ENCODE measurements at places on chromosomes 3 and 15. TPM values are rescaled to one million over a fixed set of nuclear protein-coding genes. Genes with fewer than 3 reads are reported as not detected.

- no peak overlapping the region for H3K4me3 ChIP-seq
- peaks cover 31% of the 10 kb centered on the region for H3K4me1 ChIP-seq
- H3K36me3 ChIP-seq = no peaks in the 10 kb centered on the region
- no peak overlapping the region for H3K27ac ChIP-seq
These were observed 1.2 kb downstream of the PSTPIP1 start for GRCh38 chr15:76996076-76996525.

- H3K4me1 ChIP-seq = no peaks in the 10 kb centered on the region
- no peak overlapping the region for H3K27ac ChIP-seq
- H3K36me3 ChIP-seq = no peaks in the 10 kb centered on the region
- no peak for DNase-seq
- no peaks in the 10 kb centered on the region for H3K27me3 ChIP-seq
These were observed 13.8 kb downstream of the ATP11B start for GRCh38 chr3:182807061-182807460.

DNA sequence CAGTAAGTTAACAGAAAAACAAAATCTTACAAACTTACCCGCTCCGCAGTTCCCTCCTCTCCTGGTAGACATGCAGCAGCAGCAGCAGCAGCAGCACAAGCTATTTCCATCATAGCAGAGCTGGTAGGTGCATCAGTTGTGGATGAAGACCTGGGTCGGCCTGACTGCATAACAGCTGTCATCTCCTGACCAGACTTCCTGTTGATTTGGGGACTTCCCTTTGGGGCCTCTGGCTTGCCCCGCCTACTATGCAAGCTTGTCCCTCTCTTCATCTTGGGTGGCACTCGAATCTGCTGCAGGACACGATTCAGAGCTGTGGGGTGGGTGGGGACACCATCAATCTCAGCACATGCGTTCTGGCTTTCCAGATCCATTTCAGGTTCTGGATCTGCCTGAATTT lies 65.7 kb downstream of the TMCC1 start:
- no peak overlapping the region for H3K27ac ChIP-seq
- H3K4me3 ChIP-seq = no peak overlapping the region
- peaks cover 3% of the 10 kb centered on the region for H3K4me1 ChIP-seq
- no peaks in the 10 kb centered on the region for H3K36me3 ChIP-seq

GRCh38 chr3:480070-480469 lies 283.5 kb downstream of the CHL1 start:
- H3K27ac ChIP-seq = no peak overlapping the region
- no peaks in the 10 kb centered on the region for H3K36me3 ChIP-seq
- H3K4me1 ChIP-seq = peaks cover 3% of the 10 kb centered on the region
- no peak overlapping the region for H3K4me3 ChIP-seq
- no peaks in the 10 kb centered on the region for H3K27me3 ChIP-seq
- DNase-seq = no peak

DNA sequence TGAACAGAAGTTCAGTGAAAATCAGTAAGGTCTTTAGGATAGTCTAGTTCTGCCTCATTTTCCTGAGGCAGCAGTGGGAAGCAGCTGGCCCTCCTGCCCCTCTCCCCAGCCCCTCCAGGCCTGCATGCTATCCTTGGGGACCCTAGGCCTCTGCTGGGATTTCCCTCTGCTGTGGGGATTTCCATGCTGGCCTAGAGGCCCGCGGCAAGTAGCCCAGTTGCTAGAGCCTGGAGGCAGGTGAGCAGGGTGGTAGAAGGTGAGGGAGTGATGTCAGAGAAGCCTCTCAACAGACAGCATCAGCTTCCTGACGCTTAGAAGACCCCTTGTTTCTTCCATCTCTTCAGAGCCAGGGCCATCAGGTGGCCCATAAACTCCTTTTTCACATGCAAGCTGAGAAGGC lies 305.8 kb upstream of the THBS1 start:
- no peaks in the 10 kb centered on the region for H3K27me3 ChIP-seq
- no peak overlapping the region for H3K27ac ChIP-seq
- peaks cover 4% of the 10 kb centered on the region for H3K4me1 ChIP-seq
- H3K4me3 ChIP-seq = no peak overlapping the region
- DNase-seq = no peak

Gene HHATL
- total RNA-seq = 2.1 TPM

- H3K4me1 ChIP-seq = no peaks in the 10 kb centered on the region
- H3K27me3 ChIP-seq = no peaks in the 10 kb centered on the region
- peaks cover 14% of the 10 kb centered on the region for H3K36me3 ChIP-seq
- no peak for DNase-seq
- no peak overlapping the region for H3K27ac ChIP-seq
These were observed 32.7 kb downstream of the EDEM1 start for GRCh38 chr3:5220193-5220592.
